Stimulated activated CD8-positive, alpha-beta memory T cell treated with anti-CD3 and anti-CD28 coated beads, Interleukin-7, amount 100 ng/mL, for 1 hour (primary cell): ENCODE measurements at places on chromosomes 7 and 10.

DNA sequence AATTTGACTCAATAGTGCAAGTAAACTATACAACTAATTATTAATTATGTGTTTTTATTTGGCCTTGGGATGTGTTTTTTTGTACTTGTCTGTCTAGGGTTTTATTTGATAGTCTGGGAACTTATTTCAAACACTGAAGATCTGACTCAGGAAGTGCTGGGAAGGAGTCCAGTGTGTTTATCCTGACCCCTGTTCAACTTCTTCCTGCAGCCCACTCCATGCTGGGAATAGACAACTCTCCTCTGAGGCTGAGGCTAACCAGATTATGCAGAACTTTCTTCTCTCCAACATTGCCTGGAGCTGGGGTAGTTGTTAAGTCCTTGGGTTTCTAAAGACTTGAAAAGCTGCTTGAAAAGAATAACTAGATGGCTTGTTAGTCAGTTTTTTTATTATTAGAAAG lies 6.9 kb downstream of the CISD1 start:
- no peak for DNase-seq

DNA sequence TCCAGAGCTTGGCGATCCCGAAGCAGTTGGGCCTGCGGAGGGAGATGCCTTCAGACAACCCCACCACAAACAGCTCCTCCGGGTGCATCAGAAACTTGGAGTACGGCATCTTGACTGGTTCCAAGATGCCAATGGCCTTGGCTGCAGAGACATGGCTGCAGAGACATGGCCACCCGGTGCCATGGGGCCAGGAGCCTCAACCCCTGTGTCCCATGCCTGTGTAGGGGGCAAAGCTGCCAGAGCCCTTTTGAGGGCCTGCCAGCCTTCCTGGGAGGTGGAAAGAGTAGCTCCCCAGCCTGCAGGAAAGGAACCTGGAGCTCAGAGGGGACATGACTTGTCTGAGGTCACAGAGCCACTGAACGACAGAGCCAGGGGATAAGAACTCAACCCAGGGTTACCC lies 83.5 kb downstream of the RABGEF1 start:
- DNase-seq = no peak

GRCh38 chr7:141013345-141013715 lies 1.4 kb downstream of the MRPS33 start:
- DNase-seq = no peak

DNA sequence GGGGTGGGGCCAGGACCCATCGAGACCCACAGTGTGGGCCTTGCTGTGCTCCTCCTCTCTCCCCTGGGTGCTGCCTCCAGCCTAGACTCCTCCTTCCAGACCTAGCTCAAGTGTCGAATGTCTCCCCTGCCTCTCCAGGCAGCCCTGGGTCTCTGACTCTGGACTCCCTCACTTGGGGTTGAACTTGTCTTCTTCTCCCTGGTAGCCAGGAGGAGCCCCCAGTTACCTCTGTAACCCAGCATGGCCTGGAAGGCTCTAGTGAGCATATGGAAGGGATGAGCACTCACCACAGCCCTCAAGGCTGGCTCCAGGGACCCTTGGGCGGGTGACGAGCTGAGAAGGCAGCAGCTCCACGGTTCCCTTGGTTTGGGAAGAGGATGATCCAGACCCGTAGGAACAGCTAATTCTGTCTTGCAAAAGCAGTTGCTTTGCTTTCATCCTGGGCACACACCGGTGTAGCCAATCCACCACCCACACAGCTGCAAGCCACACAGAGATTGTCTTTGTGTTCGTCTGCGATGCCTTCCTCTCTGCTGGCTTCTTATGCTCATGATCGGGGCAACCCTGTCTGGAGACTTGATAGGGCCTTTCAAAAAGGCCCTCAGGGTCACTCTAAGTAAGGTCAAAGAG lies 52.3 kb upstream of the ANTXRL start:
- DNase-seq = no peak

DNA sequence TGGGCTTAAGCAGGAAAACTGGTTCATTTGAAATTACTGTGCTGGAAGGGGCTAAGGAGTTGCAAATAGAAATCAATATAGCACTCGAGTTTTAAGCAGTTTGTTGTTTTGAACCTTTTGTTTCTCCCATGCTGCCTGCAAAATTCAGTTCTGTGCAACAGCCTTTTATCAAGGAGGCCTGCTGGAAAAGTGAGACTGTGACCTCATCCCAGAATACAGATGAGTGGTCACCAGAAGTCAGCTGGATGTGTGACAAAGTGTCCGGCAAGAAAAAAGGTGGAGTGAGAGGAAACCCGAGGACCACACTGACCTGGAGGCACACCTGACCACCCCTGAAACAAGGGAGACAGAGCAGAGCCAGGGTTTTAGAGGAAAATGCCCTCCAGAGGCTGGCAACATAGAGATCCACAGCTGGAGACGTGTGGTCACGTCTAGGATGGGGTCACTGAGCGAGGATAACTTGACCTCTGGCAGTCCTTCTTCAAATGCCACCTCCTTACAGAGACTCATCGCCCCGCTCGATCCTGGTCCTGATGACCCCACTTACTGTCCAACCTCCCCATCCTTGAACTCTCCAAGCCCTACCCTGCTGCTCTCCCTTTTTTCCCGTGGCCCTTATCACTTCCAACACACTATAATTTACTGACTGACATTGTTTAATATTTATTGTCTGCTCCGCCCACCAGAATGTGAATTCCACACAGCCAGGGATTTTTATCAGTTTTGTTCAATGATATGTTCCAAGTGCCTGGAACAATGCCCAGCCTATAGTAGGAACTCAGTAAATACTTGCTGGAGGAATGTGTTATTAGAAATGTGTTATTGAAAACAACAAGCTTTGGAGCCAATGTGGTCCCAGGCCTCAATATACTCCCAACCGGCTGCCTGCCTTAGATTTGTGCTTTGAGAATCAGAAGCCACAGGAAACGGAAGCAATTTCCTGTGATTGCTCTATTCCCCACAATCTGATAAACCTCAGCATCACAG lies 243.8 kb downstream of the GLI3 start:
- DNase-seq = no peak

GRCh38 chr7:127941476-127942210 lies 89.6 kb downstream of the LRRC4 start:
- no peak for DNase-seq

DNA sequence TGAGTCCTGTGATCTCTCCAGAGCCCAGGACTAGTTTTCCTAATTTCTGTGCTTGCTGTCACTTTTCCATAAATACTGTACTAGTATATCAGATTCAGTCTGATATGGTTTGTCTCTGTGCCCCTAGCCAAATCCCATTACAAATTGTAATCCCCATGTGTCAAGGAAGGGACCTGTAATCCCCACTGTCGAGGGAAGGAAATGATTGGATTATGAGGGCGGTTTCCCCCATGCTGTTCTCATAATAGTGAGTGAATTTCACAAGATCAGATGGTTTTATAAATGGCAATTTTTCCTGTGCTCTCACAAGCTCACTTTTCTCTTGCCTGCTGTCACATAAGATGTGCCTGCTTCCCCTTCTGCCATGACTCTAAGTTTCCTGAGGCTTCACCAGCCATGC lies 54.8 kb upstream of the IFRD1 start:
- no peak for DNase-seq

DNA sequence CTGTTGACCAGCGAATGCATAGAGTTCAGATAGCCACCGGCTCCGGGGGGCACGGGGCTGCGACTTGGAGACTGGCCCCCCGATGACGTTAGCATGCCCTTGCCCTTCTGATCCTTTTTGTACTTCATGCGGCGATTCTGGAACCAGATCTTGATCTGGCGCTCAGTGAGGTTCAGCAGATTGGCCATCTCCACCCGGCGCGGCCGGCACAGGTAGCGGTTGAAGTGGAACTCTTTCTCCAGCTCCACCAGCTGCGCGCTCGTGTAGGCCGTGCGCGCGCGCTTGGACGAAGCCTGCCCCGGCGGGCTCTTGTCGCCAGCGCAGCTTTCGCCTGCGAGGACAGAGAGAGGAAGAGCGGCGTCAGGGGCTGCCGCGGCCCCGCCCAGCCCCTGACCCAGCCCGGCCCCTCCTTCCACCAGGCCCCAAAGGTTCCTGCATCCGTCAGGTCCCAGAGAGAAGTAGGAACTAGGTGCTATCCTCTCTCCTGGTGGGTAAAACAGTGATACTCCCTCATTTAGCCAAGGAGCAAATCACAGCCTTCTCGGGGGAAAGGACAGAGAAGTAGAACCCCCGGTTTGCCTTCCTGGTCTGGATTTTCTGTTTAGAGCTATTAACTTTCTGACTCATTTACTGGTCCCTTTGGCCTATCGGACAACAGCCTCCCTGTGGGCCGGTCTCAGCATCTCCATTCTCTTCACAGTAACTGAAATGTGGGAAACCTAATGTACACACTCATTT lies 6.1 kb upstream of the HOXA2 start:
- no peak for DNase-seq

GRCh38 chr10:127964621-127965020 lies 57.7 kb downstream of the PTPRE start:
- DNase-seq = no peak

DNA sequence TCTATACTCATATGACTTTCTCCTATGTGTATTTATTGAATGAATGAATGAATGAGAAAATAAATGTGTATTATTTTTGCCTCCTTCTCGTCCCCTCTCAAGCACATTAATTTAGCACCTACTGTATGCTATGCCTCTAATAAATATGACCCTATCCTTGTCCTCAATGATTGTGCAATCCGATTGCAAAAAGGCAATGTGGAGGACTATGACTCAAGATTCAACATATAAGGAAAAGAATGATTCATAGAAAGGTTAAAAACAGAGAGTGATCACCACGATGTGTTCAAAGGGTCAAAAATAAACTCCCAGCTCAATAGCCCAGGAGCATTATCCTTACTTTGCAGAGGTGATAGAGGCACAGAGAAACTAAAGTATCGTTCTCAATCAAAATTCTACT lies 322.8 kb upstream of the SORCS1 start:
- DNase-seq = no peak

- no peak for DNase-seq
Measured at GRCh38 chr10:33065111-33065510, 107.1 kb upstream of the ITGB1 start.

GRCh38 chr7:20249920-20250319 lies 32.7 kb upstream of the MACC1 start:
- no peak for DNase-seq

GRCh38 chr10:130924138-130924819 lies 387.2 kb downstream of the TCERG1L start:
- DNase-seq = no peak

DNA sequence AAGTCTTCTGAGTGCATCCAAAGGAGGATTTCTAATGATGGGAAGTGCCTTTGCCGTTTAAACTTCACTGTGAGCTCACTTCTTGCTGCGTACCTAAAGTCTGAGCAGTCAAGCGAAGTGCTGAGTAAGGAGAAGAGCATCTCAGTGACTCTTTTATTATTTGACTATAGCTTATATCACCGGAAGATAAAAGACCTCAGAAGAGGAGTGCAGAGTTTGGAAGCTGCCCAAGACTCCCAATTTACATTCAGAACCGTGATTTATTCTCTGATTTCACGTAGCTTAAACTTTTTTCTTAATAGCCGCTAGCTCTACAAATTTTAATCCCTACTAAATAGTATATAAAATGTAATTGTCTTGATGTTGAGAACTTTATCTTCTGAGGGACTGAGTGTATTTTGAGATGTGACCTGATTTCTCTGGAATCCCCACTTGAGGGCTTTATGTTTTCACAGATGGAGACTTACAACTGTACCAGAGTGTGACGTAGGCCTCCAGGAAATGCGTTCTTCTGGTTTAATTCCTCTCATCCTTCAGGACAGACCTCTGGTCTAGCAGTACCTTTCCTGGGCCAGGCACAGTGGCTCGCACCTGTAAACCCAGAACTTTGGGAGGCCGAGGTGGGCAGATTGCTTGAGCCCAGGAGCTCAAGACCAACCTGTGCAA lies 51.1 kb downstream of the CAMK1D start:
- DNase-seq = no peak

- no peak for DNase-seq
Measured at GRCh38 chr10:80199828-80200227, 5.5 kb downstream of the ANXA11 start.

DNA sequence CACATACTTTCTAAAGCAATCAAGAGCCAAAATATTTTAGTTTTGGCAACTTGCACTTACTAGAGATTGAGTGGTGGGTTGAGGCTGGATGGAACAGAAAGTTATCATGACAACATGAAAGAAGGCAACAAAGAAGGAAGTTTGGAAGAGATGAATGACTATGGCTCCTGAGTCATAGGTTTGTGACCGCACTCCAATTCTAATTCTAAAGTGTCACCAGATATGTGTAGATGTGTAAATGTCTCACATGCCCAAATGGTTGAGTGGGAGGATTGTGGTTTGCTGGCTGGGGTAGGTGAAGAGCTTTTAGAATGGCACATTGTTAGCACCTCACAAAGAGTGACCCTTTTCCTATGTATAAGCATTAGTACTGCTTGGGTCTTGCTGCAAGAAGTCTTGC lies 20.2 kb downstream of the TAS2R16 start:
- DNase-seq = no peak

GRCh38 chr7:43878867-43879266 lies 9.6 kb upstream of the MRPS24 start:
- no peak for DNase-seq

DNA sequence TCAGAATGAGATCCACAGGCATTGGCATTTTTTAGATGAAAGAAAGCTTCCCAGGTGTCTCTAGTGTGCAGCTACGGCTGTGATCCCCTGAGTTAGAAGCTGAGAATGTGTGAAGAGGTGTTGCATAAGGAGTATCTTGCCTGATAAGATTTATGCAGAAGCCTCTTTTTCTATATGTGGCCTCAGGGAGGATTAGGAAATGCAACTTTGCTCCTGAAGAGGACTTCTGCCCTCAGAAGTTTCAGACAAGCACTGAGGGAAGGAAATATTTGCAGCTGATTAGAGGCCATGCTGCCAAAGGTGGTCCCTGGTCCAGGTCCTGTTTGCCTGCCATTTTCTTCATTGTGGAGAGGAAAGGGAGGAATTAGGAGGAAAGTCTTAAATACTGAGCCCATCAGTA lies 551.8 kb downstream of the PHTF2 start:
- DNase-seq = no peak

- no peak for DNase-seq
Measured at GRCh38 chr7:5553298-5553877, 129.8 kb upstream of the TNRC18 start.

DNA sequence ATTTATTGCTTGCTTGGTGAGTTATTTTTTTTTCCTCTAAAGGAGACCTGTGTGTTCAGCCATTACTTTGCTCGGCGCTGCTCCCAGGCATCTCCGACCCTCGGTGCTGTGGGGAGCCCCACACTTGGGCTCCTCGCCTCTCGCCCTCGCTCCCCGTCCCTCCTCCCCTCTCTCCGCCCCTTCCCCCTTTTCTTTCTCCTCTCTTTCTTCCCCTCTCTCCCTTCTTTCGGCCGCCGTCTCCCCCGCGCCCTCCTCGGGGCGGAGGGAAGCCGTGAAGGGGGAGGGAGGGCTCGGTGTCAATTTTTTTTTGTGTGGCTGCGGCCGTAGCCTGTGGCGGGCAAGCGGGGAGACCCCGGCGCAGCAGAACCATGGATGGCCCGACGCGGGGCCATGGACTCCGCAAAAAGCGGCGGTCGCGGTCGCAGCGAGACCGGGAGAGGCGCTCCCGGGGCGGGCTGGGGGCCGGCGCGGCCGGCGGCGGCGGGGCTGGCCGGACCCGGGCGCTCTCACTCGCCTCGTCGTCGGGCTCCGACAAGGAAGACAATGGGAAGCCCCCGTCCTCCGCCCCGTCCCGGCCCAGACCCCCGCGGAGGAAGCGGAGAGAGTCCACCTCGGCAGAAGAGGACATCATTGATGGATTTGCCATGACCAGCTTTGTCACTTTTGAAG lies 1.1 kb downstream of the AUTS2 start:
- DNase-seq = no peak
